NCI-H1436 treated with DMSO at 0.1 percent for 48 hours (cell line): ENCODE measurements at places on chromosomes 1 and 21.

DNA sequence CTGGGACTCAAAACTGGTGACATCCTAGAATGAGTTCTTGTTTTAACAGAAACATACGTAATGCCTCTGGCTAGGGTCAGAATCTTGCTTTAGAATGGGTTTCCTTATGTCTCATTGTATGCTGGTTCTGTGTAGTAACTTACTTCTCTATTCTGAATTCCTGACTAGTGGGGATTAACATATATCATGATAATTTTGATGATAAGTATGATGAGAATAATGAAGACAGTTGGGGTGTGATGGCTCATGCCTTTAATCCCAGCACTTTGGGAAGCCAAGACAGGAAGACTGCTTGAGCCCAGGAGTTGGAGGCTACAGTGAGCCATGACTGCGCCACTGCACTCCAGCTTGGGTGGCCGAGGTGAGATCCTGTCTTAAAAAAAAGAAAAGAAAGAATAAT, 31.7 kb upstream of the CDC42BPA start:
- no peak for DNase-seq

- no peak for DNase-seq
These were observed 219.1 kb upstream of the FMN2 start for GRCh38 chr1:239872626-239873025.

- DNase-seq, result no peak
These were observed 23.2 kb upstream of the PLA2G2C start for GRCh38 chr1:20209471-20209870.

DNA sequence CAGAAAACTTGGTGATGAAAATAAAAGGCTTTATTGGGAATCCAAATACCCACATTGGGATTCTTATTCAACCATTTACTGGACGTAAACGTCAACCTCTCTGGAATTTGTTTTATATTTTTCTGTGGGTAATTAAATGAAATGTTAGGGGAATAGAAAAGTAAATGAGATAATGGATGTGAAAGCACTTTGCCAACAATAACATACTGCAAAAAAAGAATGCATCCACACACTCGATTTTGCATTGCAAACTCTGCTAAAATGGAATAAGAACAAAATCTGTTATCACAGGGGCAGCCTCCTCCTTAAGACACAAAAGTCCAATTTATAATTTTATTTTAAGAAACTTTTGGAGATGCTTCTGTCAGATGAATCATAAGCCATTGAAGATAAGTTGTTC, 88.4 kb downstream of the ERG start:
- DNase-seq, result no peak

DNA sequence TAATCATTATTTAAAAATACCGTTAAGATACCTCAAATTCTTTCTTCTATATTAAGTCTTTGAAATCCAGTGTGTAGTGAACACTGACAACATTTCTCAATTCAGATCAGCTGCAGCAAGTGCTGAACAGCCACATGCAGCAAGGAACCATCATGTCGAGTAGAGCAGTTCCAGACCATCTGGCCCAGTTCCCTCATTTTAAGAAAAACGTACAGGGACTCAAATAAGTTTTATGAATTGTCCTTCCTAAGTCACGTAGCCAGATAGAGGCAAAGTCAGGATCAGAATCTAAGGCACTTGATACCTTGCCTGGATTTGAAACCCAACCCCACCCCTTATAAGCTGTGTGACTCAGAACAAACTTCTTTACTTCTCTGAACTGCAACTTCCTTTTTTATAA, 132.4 kb downstream of the PROX1 start:
- no peak for DNase-seq

- no peak for DNase-seq
These were observed 28.1 kb downstream of the RUNX3 start for GRCh38 chr1:24901791-24902470.

DNA sequence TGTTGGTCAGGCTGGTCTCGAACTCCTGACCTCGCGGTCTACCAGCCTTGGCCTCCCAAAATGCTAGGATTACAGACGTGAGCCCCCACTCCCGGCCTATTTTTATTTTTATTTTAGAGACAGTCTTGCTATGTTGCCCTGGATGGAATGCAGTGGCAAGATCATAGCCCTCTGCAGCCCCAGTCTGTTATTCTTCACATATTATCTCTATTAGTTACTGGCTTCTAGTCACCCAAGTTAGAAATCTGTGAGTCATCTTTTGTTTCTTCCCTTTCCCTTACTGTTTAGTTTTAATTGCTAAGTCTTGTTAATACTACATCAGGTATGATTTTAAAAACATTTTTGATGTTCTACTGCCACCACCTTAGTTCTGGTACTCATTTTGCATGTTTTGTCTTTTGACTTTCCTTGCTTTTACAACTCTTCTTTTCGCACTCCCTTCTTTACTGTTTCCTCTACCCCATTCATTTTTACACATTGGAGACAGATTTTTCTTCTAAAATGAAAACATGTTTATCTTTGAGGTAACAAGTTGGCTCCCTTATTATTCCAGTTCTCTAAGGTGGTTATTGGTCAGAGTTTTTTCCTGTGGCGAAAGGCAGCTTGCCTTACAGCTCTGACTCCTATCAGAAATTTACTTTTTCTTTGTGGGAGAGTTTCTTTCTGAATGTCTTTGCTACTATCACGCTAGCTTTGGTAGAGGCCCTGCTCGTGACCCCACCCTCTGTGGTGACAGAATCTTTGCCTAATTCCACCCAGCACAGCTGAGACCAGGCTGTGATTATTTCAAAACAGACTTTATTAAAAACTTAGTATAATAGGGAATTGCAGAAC, 19.5 kb downstream of the ZMYM4 start:
- DNase-seq, result no peak

DNA sequence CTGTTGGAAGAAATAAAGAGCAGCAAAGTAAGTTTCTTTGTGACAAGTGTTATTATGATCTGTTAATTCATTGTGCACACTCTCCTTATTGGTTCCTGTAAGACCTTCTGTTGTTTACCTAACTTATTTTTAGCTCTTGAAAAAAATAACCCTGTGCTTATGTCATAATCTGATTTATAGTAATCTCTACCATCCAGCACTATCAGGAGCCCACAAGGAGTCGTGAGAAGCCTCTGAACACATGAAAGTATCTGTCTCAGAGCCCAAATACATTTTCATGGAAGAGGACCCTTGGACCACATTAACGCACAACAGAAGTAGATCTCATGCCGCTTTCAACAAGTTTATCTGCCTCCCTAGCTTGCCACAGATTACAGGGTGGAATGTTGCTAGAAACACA, 45.8 kb downstream of the CENPF start:
- DNase-seq, result no peak

GRCh38 chr1:236395947-236396664, 2.0 kb downstream of the EDARADD start:
- DNase-seq, result no peak

- no peak for DNase-seq
These were observed 20.8 kb upstream of the NR5A2 start for GRCh38 chr1:200006711-200007110.

DNA sequence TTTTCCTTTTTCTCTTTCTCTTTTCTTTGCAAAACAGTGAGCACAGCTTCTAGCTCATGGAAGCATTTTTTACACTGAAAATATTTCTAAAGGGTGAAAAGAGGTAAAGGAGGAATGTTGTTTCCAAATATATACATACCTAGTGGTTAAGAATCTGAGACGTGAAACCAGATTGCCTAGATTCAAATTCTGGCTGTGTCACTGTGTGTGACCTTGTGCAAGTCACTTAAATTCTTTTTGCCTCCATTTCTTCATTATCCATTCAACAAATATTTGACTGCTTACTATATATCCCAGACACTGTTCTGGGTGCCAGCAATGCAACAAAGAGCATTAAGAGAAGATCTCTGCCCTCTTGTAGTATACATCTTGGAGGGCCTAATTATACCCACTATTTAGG, 53.3 kb downstream of the ZFYVE9 start:
- no peak for DNase-seq

DNA sequence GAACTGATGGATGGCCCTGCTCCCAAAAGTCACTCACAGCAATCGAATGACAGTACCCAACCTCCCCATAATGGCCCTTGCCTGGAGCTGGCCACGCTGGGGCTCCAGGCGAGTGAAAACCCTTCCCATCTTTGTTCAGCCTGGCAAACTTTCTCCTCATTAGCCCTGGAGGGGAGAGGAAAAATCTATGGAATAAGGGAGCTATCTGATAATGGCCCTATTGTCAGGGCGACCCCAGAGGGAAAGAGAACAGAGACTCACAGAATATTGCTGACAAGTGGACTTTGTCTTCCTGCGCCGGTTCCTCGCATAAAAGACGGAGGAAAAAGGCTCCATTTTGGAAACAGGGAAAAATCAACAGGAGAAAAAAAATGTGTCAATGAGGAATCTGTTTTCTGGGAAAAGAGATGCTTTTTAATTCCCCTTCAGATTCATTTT, 13.0 kb upstream of the ARHGEF16 start:
- DNase-seq, result no peak

- peak; percentile 94 for DNase-seq
These were observed 68.5 kb downstream of the NIBAN1 start for GRCh38 chr1:184905601-184906322.

DNA sequence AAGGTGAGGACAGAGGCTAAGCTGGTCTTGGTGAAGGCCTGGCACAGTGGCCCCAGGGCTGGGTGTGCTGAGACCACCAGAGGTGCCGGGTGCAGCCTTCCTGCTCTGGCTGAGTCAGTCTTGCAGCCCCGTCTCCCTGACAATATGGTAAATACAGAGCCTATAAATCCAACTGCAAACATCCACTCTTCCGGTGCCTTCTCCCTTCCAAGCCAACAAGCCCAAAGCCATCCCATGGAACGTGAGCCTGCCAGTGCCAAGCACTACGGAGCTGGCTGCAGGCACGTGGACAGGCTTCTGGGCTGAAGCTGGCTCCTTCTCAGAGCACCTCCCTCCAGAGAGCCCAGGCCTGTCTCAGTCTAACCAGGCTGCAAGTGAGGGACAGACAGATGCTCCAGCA, 70.0 kb downstream of the TRABD2B start:
- DNase-seq, result no peak

DNA sequence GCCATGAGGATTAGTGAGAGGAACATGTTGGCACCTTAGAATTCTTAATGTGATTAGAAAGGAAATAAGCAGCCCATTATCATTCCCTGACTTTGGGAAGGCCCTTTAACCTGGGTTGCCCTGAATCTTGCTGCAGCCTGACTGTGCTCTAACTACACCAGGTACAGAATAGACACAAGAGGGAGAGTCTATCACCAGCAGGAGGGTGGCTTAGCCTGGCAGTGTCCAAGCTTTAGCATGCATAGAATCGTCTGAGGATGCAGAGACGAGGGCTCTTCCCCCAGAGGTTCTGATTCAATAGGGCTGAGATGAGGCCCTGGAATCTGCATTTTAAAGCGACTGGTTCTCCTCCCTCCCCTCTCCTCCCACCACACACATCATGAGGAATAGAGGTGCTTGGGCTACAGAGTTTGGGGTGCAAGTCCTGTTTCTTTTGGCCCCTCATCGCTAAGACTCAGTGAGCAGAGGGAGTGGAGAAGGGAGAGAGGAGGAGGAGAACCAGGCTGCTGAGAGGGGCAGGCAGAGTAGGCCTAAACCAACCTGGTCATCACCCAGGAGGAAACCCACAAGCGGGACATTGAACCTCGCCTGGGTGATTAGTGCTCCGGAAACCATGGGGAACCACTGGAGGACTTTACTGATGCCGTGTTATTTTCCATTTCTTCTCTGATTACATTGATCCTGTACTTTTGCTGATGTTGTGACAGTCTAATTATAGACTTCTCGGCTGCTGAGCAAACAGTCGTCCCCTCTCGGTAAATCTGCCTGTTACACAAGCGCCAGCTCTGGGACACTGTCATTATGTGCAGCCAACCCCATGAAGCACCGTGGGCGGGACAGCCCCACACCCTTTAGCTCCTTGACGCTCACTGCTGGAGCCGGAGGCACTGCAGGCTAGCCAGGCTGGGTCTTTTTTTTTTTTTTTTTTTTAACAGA, 6.3 kb upstream of the TENT5C start:
- DNase-seq, result no peak

DNA sequence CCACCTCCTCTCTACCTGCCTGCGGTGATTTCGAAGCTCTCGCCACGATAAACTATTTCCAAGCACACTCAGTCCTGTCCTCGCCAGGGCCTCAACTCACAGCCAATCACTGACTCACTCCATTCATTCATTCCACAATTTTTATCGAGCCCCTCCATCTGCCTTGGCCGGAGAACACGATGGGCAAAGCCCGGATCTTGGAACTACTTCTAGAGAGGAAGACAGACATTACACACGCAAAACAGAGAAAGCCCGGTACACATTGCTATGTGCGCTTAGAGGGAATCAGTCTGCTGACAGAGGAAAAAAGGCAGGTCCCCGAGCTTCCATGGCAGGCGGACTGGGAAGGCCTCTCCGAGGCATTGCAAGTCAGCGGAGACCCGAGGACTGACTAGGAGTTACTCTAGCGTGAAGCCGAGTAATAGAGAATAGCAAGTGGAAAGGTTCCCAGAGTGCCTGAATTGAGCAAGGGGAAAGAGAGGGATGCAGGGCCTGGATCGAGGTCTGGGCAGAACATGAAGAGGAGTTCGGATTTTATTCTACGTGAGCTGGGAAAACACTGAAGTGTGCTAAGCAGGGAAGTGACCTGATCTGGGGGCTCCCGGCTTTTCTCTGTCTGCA, 54.2 kb upstream of the DNAJC6 start:
- DNase-seq, result no peak

- no peak for DNase-seq
These were observed 11.4 kb downstream of the GLUL start for GRCh38 chr1:182380199-182380598.

DNA sequence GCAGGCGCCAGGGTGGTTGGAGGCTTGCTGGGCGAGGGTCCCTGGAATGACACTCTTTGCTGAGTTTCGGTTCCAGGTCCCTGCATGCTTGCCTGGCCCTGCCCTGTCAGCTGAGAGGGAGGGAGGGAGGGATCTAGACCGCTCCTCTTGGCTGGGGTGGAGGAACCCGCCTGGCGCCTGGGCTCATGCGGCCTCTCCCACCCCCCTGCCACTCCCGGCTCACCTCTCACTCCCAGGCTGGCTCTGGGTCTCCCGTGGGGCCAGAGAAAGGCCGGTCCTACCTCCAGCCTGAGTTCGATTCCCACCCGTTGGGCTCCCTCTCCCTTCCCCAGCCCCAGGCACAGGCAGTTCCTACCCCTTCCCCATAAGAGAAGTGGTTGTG, 19.0 kb upstream of the IFNLR1 start:
- DNase-seq, result no peak
